ENCODE measurements at places on chromosomes 12 and 14.

- DNase-seq: no peak
Observed at GRCh38 chr14:103314496-103315277, 19.4 kb upstream of the EIF5 start.

DNA sequence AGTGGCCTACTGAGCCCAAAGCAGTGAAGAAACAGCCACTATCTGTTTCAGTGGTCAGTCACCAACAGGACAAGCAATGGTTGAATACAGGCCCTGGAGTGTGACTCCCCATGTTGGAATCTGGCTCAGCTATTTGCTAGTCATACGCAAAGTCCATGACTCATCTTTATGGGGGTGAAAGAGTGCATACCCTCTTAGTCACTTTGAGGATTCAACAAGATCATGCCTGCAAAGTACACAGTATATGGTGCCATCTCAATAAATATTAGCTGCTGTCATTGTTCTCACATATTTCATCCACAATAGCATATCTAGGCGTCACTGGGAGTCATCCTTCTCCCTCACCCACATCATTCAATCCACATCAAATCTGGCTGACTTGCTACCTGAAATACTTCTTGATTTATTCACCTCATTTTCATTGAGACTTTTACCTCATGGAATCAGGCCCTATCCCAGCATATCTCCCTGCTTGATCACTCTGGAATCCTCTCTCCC is 26.4 kb upstream of the STAB2 start:
- DNase-seq: no peak

GRCh38 chr12:19461999-19462398 is 22.7 kb downstream of the AEBP2 start:
- DNase-seq: no peak

DNA sequence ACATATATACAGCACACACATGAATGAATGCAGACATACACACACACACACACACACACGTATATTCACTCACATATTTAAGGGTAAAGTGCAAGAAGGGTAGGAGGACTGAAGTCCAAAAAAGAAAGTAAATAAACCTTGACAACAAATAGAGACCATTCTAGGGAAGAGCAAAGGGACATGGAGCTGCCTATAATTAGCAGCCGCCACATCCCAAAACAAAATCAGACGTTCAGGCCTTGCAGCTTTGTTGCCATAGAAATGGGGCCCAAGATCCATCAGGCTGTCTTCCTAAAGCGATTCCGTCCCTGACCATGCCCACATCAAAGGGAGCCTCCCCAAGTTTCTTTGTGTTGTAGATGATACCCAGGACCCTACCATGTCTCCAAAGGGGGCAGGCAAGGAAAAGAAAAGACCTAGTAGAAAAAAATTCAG is 703.5 kb upstream of the TBX3 start:
- DNase-seq: no peak

GRCh38 chr12:1740161-1740948 is 49.5 kb downstream of the ADIPOR2 start:
- DNase-seq: no peak

- no peak for DNase-seq
Observed at GRCh38 chr14:100303179-100303578, 3.1 kb downstream of the SLC25A29 start.

DNA sequence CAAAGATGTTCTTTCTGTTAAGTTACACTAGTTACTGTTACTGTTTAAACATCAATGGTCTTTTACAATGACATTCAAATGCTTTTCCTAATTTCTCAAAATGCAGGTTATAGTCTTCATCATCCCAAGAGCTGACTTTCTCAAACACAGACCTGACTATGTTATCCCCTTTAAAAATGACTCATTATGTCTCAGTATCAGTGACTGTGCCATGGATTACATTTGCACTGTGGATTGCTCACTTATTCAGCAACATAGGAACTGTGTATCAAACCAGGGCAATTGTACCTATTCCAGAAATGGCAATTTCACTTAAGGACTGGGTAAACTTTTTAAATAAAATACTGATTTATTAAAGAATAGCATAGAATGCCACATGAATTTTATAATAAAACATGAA is 630.2 kb upstream of the NOVA1 start:
- DNase-seq: no peak

DNA sequence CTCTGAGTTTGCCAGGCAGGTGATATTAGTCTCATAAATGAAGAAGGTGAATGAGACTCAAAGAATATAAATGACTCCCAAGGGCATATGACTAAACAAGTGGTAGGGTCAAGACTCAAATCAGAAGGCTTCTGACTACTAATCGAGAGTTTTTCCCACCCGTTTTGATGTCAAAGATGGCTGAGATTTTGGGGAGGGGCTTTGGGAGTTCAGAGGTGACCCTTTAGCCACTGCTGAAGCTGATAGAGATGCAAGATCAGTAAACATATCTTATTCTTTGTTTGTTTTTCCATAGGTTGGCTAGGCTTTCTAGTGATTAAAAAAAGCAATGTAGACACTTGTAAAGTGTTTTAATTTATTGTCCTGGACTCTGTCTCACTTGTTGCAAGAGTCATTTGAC is 239.6 kb upstream of the PLEKHG7 start:
- no peak for DNase-seq

DNA sequence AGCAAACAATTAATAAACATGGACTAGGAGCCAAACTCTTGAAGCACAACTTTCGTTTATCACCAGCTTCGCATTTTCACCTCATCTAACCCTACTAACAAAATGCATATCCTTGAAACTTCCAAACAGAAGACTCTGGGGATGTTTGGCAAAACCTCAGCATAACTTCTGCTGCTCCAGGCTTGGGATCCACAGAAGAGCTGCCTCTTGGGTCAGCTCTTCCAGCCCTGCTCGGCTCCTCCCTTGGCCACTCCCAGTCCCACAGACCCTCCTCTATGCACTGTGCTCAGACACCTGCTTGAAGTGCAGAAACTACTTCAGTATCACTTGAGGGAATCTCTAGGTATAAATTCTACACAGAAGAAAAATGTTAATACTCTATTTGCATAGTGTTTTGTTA is 110.0 kb upstream of the AMIGO2 start:
- no peak for DNase-seq

- no peak for DNase-seq
Observed at GRCh38 chr12:41013881-41014642, 174.1 kb upstream of the PDZRN4 start.

DNA sequence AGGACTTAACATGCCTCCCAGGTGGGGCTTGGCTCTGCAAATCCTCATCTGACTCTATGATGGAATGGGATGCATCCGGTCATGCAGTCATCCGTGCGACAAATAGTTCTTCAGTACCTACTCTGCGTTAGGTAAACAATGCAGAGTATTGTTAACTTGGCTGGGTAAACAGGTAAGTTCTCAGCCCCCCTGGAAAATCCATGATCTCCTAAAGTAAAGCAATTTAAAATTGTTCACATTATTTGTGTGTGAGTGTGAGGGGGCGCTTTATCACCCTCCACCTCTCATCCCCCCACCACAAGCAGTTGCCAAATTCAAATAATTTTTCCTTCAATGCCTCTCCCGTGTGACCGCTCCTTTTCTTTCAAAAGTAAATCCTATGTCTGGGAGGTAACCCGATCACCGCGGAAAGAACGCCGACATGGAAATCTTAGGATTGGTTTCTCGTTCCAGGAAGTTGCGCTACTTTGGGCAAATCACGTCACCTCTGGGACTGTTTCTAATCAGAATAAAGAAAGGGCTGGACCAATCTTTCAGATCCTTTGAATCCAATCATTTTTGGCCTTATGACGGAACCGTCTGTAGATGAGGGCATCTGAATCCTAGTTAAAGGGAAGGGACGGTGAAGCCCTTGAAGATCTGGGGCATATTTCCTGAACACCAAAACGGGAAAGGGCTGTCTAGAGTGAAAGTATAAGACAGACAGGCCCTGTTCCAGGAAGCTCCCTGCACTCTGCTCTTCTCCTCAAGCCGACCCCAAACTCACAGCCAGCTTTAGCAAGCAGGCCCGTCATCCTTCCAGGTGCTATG is 44.0 kb upstream of the SINHCAF start:
- DNase-seq: peak; percentile 46

- DNase-seq: no peak
Observed at GRCh38 chr12:111578276-111578970, 20.7 kb downstream of the ATXN2 start.

DNA sequence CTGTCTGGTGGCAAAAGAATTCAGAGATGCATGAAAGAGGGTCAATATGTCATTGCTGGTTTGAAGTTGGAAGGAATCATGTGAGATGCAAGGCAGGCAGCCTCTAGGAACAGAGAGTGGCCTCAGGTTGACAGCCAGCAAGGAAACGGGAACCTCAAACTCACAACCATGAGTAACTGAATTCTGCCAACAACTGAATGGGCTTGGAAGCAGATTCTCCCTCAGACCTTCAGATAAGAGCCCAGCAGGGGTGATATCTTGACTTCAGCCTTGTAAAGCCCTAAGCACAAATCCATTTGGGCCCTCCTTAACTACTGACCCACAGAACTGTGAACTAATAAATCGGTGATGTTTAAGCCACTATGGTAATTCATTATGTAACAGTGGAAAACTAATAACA is 35.8 kb downstream of the USP15 start:
- DNase-seq: no peak

DNA sequence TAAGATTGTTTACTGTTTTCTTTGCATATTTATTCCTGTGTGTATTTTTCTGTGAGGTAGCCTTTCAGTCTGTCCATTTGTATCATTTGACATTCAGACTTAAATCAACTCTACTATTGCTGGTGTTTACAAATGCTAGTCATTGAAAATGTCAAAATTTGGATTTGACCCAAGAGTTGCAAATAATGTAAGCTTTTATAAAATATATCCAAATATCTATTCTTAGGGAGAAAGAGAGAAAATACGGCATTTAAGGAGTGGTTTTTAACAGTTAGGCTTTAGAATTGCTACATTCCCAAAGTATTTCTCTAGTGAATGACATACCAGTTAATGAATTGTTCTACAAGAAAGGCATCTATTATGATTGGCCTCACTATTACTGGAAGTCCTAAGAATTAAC is 37.9 kb downstream of the FRS2 start:
- no peak for DNase-seq
